ENCODE measurements at places on chromosomes 16 and 17.

DNA sequence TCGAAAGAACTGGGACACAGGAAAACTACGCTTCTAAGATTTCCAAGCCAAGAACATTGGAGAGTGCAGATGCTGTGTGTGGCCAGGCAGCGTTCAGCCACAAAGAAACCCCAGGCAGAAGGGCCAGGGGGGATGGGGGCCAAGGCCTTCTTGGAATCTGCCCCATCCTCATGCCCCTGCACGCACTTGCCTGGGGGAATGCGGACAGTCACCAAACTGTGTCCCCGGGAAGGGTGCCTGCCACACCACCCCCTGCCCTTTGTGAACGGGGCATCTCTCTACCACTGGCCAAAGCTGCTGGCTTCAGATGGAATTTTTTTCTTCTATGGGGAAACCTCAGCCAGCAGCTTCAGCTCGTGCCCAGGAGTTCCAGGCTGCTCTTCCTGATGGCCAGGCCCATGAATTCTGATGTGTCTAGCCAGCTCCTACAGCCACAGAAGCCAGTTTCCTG, 32.0 kb upstream of the DNAH17 start:
- no peak for DNase-seq

- no peak for DNase-seq
Measured at GRCh38 chr17:62996221-62996620, 30.2 kb downstream of the TANC2 start.

- no peak for DNase-seq
Measured at GRCh38 chr17:51533219-51533618, 272.9 kb downstream of the UTP18 start.

GRCh38 chr17:16052486-16052885, 52.9 kb downstream of the TTC19 start:
- no peak for DNase-seq

- DNase-seq: no peak
Measured at GRCh38 chr16:23496821-23497542, 13.3 kb downstream of the GGA2 start.

GRCh38 chr17:66633317-66633965, 201.5 kb upstream of the CACNG5 start:
- DNase-seq: peak; percentile 62

DNA sequence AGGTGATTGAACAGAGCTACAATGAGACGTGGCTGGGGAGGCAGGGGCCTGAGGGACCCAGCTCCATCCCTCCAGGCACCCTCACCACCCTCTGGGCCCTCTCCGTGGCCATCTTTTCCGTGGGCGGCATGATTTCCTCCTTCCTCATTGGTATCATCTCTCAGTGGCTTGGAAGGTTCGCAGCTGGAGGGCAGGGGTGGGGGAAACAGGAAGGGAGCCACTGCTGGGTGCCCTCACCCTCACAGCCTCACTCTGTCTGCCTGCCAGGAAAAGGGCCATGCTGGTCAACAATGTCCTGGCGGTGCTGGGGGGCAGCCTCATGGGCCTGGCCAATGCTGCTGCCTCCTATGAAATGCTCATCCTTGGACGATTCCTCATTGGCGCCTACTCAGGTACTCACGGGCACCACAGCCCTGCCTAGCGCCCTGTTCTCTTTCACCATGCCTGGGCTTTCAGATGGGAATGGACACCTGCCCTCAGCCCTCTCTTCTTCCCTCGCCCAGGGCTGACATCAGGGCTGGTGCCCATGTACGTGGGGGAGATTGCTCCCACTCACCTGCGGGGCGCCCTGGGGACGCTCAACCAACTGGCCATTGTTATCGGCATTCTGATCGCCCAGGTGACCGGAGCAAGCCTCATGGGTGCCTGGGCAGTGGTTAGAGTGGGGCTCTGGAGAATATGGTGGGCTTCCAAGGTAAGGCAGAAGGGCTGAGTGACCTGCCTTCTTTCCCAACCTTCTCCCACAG, 2.1 kb downstream of the SLC2A4 start:
- DNase-seq: no peak

GRCh38 chr17:19978805-19979211, 1.2 kb upstream of the AKAP10 start:
- DNase-seq: no peak

- no peak for DNase-seq
Measured at GRCh38 chr17:61448042-61448441, 4.2 kb upstream of the TBX4 start.

DNA sequence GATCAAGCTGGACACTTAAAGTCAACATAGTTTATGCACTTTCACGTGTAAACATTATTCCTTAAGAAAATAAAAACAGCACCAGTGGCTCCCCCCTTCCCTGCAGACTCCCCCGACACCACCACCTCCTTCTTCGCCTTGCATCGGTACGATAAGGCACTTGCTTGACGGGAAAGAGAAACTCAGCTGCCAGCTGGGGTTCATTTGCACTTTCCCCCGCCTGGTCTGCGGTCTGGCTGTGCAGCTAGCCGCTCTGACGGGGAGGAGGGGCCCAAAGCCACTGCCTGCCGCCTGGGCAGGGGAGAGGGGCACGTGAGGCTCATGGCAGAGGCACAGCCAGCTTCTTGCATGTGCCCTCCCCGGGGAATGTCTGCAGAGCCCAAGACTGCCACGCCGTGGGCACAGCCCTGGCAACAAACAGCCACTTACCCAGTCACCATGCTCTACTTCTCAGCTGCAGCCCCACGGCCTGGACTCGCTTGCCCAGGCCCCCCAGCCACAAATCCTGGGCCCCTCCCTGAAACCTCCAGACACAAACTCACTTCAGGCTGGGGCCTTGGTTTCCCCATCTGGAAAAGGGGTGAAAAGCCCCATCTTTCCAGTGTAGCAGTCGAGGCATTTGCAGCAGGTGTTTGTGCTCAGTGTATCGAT, 16.5 kb upstream of the PRM1 start:
- DNase-seq: peak; percentile 57

DNA sequence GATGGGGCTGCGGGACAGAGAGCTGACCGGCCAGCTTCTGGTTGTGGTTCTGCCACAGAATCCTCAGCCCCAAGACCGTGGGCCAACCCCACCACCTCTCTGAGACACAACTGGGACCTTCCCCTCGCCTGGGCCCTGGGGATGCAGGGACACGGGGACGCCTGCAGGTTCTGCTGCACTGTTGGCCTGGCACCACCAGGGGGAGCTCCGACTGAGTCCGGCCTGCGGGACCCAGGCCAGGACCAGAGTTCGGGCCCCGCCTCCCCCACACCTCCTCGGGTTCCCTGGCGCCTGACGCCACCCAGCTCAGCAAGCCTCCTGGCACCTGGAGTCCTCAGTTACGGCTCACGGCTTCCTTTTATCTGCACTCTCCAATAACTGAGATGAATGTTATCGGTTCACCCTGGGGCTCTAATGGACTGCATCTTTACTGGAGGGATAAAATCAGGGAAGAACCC, 27.3 kb downstream of the TBC1D16 start:
- DNase-seq: peak; percentile 76

- peak; percentile 38 for DNase-seq
Measured at GRCh38 chr16:68704232-68704867, 32.7 kb upstream of the CDH1 start.

GRCh38 chr16:12082226-12082887, 105.8 kb downstream of the SNX29 start:
- DNase-seq: no peak

- no peak for DNase-seq
Measured at GRCh38 chr16:67156143-67156844, 3.4 kb downstream of the TRADD start.
